ENCODE measurements at places on chromosomes 3 and 15.

DNA sequence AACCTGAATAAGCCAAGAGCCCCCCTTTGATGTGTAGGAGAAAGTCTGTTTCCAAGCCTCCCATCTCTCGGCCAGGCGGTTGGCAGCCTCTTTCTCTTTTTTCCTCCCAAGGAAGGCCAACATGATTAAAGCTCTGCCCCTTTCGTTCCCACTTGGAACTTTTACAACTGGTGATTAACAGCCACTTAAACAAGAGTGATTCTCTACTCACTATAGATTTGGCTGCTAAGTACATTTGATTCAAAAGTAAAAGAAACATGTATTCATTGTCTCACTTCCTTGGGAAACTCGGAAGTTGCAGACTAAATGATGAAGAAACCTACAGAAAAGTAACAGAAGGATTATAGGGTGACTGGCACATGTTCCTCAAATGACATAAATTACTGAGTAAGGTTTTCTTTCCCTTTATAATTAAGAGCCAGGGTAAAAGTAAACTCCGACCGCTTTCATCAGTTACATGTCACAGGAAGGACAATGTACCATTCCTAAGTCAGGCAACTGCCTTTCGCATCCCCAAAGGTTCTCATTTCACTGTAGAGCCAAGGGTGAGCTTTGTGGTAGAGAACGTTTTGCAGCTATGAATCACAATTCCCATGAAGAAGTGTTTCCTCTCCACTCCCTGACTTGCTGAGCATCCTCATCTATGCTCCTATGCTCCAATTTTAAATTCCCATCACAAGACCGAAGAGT lies 72.7 kb downstream of the MB21D2 start:
- DNase-seq: no peak

DNA sequence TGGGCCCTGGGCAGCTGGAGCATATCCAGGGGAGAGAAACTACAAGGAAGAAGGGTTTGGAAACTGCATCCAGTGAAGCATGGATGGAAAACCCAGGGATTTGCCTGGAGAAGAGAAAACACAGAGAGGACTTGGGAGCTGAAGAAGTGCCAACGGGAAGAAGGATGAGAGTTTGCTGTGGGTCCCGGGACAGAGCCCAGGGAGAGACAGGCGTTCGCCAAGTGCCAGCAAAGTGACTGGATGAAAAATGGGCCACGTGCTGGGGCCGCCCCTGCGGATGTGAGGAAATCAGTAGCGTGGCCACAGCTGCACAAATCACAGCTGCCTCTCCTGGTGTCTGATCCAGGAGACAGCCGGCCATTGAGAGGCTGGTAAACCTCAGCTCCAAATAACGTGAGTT lies 70.4 kb downstream of the HES1 start:
- DNase-seq: no peak

DNA sequence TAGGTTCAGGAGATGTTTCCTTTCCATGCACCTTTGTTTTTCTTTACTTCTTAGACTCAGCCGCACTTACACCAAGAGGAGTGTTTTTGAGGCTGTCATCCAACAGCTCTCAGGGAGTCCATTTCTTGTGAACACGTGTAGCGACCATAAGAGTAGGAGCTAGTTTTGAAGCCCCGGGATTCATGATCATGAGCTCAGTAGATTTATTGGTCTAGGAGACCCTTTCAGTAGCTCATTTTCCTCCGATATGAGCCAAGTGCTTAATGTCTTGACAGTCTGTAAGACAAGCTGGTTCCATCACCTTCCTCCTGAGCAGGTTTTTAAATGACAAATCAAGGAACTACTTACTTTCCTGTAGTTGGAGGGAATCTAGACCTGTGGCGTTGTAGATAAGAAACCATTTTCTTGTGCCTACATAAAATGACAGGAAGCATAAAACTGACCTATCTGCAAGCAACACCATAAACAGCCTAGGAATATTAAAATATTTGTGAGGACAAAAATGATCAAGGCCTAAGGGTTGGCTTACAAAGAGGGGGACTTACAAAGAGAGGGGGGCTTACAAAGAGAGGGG lies 172.6 kb upstream of the BHLHE40 start:
- no peak for DNase-seq

- peak; percentile 64 for DNase-seq
Measured at GRCh38 chr3:115814778-115815380, 191.6 kb downstream of the GAP43 start.

GRCh38 chr3:27939940-27940339 lies 217.8 kb upstream of the EOMES start:
- DNase-seq: no peak

DNA sequence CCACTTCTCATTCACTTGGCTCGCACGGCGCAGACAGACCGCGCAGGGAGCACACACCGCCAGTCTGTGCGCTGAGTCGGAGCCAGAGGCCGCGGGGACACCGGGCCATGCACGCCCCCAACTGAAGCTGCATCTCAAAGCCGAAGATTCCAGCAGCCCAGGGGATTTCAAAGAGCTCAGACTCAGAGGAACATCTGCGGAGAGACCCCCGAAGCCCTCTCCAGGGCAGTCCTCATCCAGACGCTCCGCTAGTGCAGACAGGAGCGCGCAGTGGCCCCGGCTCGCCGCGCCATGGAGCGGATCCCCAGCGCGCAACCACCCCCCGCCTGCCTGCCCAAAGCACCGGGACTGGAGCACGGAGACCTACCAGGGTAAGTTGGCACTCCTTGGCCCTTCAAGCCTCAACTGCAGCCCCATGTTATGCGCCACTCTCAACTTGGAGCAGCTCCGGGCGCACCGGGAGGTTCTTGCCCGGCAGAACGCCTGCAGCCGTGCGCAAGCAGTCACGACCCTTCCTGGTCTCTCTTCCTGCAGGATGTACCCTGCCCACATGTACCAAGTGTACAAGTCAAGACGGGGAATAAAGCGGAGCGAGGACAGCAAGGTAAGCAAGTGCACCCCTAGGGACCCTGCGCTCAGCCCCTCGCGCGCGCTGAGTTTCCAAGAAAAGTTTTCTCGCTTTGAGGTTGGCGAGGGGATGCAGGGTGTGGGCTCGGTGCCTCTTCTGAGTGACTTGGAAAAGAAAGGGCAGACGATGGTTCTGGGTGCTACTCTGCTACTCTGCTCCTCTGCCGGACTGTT lies at the start of gene BHLHE40:
Gene BHLHE40 (plus strand): TSS at position 10 of the 801 bp plus-strand sequence. CDS start 282 bp downstream, at position 292.
- peak; percentile 30 for DNase-seq

DNA sequence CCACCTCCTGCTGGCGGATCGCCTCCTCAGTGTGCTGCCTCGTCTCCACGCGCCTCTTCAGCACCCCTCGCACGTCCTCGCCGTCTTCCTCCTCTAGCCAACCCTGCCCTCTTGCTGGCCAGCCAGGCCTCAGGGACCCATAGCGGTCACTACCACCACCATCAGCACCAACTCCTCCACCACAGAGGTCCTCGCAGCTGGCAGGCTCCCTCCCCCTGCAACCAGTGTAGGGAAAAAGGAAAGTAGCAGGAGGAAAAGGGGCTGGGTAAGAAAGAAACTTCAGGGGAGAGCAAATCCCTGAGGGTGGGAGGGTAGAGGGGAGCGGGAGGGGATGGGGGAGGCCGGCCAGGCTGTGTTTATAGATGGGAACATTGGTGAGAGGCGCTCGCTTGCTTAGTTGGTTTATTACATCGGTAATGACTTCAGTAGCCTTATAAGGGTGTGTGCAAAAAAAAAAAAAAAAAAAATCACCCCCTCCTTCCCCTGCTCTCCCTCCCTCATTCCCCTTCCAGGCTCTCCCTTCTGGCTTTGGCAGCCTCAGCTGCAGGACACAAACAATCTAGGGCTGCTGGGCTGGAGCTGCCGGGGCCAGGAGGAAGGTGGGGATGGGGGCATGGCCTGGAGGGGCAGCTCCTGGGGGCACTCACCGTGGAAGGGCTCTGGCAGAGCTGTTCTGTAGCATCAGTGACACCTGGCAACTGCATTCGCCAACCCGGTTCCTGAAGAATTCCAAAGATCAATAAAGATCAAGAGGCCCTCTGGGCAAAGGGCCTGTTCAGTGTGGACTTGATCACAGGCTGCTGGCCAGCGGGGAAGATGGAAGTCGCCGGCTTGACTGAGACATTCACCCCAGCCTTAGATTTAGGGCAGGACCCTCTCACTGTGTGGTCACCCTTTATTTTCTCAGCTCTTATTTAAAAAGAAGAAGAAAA lies 116.2 kb upstream of the HACD2 start:
- no peak for DNase-seq

- no peak for DNase-seq
Measured at GRCh38 chr15:23516866-23517265, 48.6 kb upstream of the MKRN3 start.

DNA sequence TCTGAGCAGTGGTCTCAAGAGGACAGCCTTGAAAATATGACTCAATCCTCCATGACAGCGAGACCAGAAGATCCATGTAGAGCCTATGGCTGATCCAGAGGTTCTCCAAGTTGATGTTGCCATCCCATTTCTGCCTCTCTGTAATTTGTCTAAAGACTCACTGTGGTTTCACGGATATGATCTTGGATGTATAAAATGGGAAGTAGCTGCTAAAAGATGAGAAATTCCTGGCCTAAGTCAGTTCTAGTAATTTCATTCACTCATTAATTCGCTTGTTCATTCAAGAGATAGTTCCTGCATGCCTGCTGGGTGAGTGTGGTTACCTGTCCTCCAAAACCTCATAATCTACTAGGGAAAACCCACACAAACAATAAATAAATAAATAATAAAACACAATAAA lies 145.9 kb downstream of the TNIK start:
- no peak for DNase-seq

DNA sequence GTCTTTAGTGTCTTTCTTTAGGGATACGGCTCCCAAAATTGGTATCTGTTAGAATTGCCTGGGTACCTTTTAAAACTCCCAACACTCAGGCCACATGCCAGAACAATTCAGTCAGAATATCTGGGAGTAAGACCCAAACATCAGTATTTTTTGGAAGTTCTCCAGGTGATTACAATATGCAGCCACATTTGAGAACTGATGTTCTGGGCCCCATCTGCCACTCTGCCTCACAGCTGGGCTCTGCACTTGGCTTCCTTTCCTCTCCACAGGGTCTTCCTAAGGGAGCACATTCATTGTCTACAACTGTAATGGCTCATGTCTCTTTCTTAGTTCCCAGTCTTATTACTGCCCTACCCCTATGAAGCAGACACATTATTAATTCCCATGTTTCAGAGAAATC lies 394.5 kb downstream of the MFSD1 start:
- no peak for DNase-seq

DNA sequence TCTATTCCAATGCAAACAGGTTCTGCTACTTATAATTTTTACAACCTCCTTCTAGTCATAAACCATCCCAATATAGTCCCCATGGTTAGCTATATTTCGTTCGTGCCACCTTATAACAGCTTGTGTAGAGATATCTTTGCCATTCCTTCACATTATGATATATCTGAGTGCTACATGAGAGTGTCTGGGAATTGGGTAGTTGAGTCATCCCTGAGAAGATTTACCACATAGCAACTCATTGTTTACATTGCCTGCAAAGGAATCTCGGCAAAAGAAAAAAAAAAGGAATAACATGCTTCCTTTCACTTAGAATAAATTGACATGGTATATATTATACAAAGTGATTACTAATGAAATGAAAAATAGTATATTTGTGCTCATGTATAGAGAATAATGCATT lies 86.0 kb upstream of the VGLL3 start:
- no peak for DNase-seq

GRCh38 chr3:150114873-150115540 lies 144.3 kb upstream of the PFN2 start:
- DNase-seq: no peak

- DNase-seq: no peak
Measured at GRCh38 chr3:130688015-130688688, 58.5 kb downstream of the PIK3R4 start.

- no peak for DNase-seq
Measured at GRCh38 chr3:33060609-33061337, 36.2 kb downstream of the GLB1 start.

DNA sequence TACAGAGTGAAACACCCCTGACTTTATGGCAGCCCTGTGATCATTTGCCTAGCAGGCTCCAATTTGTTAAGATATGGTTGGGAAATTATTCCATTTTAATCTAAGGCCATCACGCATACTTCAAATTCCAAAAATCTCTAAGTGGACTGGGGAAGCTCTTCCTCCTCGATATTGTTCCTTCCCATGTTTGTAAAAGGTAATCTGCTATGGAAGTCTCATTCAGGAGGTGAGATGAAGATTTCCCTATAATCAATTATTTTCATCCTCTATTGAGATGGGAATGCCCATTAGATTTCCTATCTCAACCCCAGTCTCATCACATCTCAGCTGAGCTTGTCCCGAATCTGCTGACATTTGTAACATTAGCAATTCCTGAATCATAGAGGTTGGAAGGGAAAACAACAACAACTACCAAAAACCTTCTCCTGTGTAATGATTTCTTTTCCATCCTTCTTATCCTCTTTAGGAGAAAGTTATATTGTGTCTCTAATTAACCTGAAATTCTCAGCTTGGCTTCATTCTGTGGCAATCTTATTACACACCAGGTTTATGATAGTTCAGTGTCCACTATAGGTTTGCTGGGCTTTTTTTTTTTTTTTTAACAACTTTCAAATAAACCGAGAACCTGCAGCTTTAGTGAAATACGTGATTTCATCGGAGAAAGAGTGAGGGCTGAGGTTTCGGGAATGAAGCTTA lies 2.2 kb upstream of the NR2F2 start:
- DNase-seq: no peak

Measured in hematopoietic multipotent progenitor cell treated with erythropoietin and hydrocortisone succinate and interleukin-3 and kit ligand, for 15 days (in vitro differentiated cells).